ENCODE measurements at places on chromosomes 2 and 18. TPM values are rescaled to one million over a fixed set of nuclear protein-coding genes. Genes with fewer than 3 reads are reported as not detected.

DNA sequence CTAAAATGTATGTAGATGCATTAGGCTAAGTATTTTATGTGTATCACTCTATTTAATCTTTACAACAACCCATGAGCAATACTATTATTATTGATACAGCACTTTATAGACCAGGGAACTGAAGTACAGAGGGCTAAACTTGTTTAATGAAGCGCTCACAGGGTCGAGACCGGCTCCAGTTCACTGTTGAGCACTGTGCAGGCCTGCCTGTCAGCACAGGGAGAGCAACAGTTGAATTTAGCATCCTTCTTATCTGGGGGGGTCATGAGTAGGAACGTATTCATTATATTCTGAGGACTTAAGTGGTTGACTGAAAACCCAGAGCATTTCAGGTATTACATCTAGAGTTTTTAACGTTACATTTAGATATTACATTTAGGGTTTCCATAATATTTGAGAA lies 120.1 kb downstream of the PLCL1 start:
- DNase-seq, result no peak
- no peaks in the 10 kb centered on the region for H3K27me3 ChIP-seq
- no peaks in the 10 kb centered on the region for H3K36me3 ChIP-seq
- no peaks in the 10 kb centered on the region for H3K4me1 ChIP-seq
- no peak overlapping the region for H3K27ac ChIP-seq

DNA sequence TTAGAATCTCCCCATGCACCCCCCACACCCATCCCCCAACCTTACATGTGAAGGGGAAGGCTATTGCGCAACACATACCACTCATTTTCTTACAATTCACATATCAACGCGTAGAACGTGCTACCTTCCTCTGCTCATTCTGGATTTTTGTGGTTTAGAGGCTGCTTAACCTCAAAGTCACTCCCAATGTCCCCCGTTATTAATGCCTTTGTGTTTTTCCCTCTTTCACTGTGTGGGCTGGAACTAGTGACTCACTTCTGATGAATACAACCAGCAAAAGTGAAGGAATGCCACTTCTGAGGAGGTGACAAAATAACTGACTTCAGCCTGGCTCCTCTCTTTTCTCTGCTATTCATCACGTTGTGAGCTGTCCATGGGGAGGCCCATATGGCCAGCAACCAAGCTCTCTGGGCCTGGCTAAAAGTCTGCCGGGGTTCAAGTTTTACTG lies 342.5 kb upstream of the NXPH2 start:
- H3K36me3 ChIP-seq, result no peaks in the 10 kb centered on the region
- no peak overlapping the region for H3K4me3 ChIP-seq
- DNase-seq, result no peak
- no peak overlapping the region for H3K27ac ChIP-seq
- H3K27me3 ChIP-seq, result no peaks in the 10 kb centered on the region

DNA sequence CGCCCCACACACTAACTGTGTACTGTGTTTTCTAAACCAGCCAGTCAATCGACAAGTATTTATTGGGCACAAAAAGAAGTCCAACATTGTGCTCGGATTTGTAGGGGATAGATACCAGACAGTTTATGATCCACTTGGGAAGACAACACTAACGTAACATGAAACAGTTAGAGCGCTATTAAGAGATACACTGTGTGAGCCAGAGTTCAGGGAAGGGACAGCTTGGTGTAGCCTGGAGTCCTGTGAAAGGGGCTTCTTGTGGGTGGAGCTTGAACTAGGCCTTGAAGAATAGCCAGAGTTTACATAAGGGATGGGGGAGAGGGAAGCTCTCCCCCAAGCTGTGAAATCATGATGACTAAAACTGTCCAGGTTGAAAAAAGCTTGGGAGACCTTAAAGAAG lies 176.4 kb upstream of the TCF4 start:
- no peaks in the 10 kb centered on the region for H3K36me3 ChIP-seq
- no peak for DNase-seq
- H3K4me3 ChIP-seq, result no peak overlapping the region
- no peak overlapping the region for H3K27ac ChIP-seq
- no peaks in the 10 kb centered on the region for H3K27me3 ChIP-seq
- no peaks in the 10 kb centered on the region for H3K4me1 ChIP-seq

Gene CFC1
- total RNA-seq, result not detected

Gene RNF152
- 0.13 TPM for total RNA-seq

GRCh38 chr2:204732019-204732418 lies 186.7 kb downstream of the PARD3B start:
- no peak for DNase-seq
- no peaks in the 10 kb centered on the region for H3K27me3 ChIP-seq
- no peak overlapping the region for H3K27ac ChIP-seq
- H3K36me3 ChIP-seq, result no peaks in the 10 kb centered on the region

DNA sequence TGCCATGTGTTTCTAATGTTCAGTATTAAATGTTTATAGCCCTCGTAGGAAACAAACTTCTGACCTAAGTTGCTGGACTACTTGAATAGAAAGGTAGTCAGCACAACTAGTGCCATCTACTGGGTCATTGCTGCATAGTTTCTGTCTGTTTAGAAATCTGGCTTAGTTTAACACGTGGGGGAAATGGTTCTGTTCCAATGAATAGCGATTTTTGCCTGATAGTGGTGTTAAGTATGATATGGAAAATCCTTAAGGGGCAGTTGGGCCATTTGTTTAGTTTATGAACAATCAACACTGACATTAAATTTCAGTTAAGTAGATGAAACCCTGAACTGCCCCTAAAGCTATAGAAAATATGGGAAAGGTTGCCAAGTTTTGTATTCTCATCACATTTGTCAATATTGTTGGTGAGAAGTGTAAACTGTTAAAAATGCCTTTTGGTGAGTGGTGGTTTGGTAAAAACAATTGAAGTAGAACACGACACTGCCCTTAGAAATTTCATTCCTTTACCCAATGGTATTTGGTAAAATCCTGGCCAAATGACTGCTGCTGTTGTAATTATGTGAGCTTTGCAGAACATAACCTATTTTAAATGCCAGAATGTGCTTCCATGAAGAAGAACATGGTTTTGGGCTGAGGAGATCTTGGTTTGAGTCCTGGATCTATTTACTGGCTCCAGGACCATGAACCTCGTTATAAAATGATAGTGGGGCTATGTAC lies 13.2 kb downstream of the NABP1 start:
- no peak overlapping the region for H3K4me3 ChIP-seq
- peaks cover 14% of the 10 kb centered on the region for H3K36me3 ChIP-seq
- H3K27me3 ChIP-seq, result no peaks in the 10 kb centered on the region

Gene MPV17
- total RNA-seq, result 85.9 TPM

DNA sequence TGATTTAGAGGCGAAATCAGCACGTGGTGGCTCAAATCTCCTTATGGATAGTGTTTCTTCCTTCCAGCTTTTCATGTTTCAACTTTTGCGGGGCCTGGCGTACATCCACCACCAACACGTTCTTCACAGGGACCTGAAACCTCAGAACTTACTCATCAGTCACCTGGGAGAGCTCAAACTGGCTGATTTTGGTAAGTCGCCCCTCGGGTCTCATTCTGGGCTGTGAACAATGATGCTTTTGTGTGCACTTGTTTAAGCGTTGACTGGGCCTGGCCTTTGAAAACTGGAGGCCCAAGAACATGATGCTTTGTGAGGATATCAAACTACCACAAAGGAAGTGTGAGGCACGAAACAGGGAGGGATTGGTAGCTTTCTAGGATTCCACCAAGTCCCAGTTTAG lies 27.4 kb downstream of the CDK15 start:
- DNase-seq, result no peak
- no peaks in the 10 kb centered on the region for H3K27me3 ChIP-seq
- H3K4me3 ChIP-seq, result no peak overlapping the region
- H3K4me1 ChIP-seq, result no peaks in the 10 kb centered on the region
- no peak overlapping the region for H3K27ac ChIP-seq

DNA sequence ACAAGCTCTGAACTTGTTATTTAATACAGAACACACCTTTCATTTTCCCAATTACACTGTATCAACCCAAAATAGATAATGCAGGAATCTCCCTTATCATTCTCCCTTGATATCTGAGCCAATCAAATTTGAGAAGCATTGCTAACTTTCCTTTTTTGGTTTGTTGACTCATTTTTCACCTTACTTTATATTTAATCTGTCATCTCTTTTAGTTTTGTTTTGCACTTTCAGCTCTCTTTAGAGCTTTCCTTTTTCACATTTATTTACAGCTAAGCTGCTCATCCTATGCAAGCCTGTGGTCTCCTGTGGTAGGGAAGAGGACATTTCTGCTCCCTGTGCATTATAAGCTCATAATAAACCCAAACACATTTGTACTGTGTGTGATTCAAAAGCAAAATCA lies 50.1 kb downstream of the ITGAV start:
- H3K36me3 ChIP-seq, result no peaks in the 10 kb centered on the region
- no peak for DNase-seq
- no peak overlapping the region for H3K27ac ChIP-seq
- no peaks in the 10 kb centered on the region for H3K4me1 ChIP-seq
- no peaks in the 10 kb centered on the region for H3K27me3 ChIP-seq

DNA sequence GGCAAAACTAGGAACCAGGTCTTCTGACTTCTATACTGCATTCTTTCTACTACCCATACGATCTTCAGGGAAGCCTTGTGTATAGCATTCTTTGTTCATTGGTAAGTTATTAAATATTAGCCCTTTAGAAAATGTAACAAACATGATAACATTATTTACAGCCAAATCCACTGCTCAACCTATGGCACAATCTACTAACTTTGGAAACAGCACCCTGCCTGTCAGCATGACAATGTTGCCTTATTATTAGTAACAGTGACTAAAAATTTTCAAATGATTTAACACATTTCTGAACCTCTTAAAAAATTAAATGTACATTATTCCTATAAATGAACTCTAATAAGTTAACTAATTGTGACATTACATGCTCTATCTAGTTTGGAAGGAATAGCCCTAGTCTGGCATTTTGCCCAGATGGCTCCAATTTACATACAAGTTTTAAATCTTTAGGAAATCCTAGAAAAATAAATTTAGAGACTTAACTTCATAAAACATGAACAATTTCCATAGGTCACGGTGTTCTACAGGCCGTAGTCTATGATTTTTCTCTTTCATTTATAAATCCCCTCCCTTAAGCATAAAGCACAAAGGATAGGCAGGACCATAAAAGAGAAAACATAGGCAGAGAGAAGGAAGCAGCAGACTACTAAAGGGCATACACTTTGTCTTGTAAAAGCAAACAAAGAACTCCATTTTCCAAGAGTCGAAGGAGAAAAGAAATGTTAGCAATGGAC lies 33.7 kb downstream of the YES1 start:
- no peak overlapping the region for H3K27ac ChIP-seq
- no peaks in the 10 kb centered on the region for H3K36me3 ChIP-seq
- DNase-seq, result no peak
- peaks cover 5% of the 10 kb centered on the region for H3K4me1 ChIP-seq
- H3K27me3 ChIP-seq, result no peaks in the 10 kb centered on the region
- no peak overlapping the region for H3K4me3 ChIP-seq

GRCh38 chr2:47509821-47510385 lies 106.9 kb downstream of the MSH2 start:
- H3K4me1 ChIP-seq, result no peaks in the 10 kb centered on the region
- H3K27ac ChIP-seq, result no peak overlapping the region
- no peaks in the 10 kb centered on the region for H3K36me3 ChIP-seq

Gene MRPS5
- 75.9 TPM for total RNA-seq

DNA sequence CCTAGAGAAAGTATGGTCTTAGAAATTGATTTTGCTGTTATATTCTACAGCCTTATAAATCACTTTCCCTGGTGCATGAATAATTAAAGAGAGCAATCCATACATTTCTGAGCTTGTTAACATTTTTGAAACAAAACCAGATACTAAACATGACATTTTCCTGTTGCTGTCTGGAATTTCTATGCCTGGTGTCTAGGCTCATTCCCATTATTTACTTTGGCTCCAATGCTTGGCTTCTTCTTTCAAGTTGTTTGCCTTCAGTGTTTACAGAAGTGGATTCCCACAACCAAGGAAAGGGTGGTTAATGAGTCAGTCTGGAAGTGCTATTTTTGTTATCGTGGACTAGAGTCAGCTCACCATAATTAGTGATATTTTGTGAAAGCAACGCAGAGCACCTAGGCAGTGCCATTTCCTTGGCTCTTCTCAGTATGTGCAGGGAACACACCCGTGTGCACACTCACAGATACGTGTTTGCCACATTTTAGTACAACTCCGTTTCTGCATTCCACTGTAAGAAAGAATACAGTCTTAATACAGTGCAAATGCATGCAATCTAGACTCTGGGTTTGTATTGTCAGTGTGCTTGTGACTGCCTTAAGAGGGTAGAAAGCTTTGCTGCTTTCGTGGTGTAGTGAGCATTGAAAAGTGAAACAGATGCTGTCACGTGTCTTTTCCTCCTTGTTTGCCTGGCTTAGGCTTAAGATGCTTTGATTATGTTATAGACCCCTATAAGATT lies 185.0 kb upstream of the RASGRP3 start:
- no peaks in the 10 kb centered on the region for H3K4me1 ChIP-seq
- H3K4me3 ChIP-seq, result no peak overlapping the region
- H3K27ac ChIP-seq, result no peak overlapping the region
- no peaks in the 10 kb centered on the region for H3K27me3 ChIP-seq

Gene C2orf80
- not detected for total RNA-seq

Data from CD8-positive, alpha-beta memory T cell (primary cell).